ENCODE measurements at places on chromosomes 7 and 10. TPM values are rescaled to one million over a fixed set of nuclear protein-coding genes. Genes with fewer than 3 reads are reported as not detected.
A peak's percentile ranks its signal among the peaks of the same experiment; 100 is the strongest.

- DNase-seq, result no peak
Observed at GRCh38 chr10:13567030-13567429, 19.7 kb upstream of the PRPF18 start.

Gene DRGX
- 65.2 TPM for total RNA-seq

DNA sequence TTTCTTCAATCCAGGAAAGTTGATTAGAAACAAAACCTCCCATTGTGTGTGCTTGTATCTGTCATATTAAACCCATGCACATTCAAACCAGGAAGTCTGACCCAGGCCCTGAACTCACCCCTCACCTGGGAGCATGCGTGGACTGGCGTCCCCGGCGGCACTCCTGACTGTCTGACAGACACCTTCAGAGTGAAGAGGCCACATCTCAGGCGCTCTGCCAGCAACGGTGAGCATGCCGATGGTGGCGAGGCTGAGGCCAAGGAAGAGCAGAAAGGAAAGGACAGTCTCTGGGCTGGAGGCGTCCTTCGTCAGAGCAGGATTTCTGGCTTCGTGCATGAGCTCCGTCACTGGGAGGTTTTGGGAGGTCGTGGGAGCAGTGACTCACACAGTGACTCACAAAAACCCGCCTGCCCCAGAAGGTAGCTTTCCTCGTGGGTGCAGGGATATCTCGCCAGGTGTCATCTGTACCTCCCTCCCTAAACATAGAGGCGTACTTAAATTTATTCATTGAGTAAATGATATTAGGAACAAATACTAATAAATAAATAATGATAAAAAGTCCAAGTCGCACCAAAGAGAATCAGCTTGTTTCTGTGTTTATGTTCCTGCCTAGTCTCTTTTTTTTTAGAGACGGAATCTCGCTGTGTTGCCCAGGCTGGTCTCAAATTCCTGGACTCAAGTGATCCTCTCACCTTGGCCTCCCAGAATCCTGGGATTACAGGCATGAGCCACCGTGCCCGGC lies 13.5 kb downstream of the IQCE start:
- no peak for DNase-seq

DNA sequence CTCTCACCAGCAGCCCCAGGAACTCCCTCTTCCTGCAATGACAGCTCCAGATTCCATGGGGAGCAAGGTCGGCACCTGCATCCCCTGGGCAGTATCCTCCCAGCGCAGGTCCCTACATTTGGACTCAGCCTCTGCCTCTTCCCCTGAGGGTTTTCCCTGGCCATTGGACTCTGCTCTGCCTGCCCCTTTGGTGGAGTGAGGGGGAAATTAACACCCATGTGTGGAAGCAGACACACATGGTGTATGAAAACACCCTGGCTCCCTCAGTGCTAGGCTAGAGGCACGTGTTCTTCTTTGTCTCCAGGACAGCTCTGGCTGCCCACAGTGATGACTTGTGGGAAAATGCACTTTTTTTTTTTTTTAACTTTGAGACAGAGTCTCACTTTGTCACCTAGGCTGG lies 8.4 kb downstream of the PRF1 start:
- no peak for DNase-seq

Gene A1CF
- not detected for total RNA-seq

DNA sequence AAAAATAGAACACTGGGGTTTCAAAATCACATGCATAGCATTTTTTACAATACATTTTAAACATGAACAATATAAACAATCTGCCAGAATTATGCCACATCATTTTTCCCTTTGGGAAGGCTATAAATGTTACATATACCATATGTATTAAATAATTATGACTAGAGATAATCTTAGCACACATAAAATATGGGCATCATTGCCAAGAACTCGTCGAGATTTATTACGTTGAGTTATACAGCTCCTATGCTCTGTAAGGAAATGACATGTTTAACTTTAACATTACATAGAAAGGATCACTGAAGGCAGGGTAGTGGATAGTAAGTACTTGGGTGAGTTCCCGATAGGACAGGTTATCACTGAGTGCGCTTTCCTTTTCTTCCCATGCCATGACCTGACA lies 267.8 kb downstream of the PARD3 start:
- DNase-seq, result no peak

- DNase-seq, result no peak
Observed at GRCh38 chr7:46810986-46811385, 770.9 kb downstream of the TNS3 start.

- no peak for DNase-seq
Observed at GRCh38 chr7:75584354-75584753, 92.2 kb downstream of the SPDYE5 start.

Gene PTPRN2
- total RNA-seq, result 49.0 TPM

Gene LLCFC1
- not detected for total RNA-seq

- no peak for DNase-seq
Observed at GRCh38 chr7:3949242-3949640, 648.2 kb downstream of the SDK1 start.

GRCh38 chr10:90856964-90857634 lies 740 bp downstream of the HTR7 start:
- DNase-seq, result peak; percentile 46

All from glutamatergic neuron (in vitro differentiated cells).